Urinary bladder (tissue), 4 donors: ENCODE measurements at places on chromosomes 3 and 15. TPM values are rescaled to one million over a fixed set of nuclear protein-coding genes. Genes with fewer than 3 reads are reported as not detected.

Gene TMEM43
- polyA plus RNA-seq: 106 TPM

Gene LARP6
- polyA plus RNA-seq: 16.7 TPM

Gene HRG
- 0.46 TPM for polyA plus RNA-seq

Gene FAM107A
- 152 TPM for polyA plus RNA-seq

Gene STXBP5L
- polyA plus RNA-seq: 3.4 TPM

Gene HTR3E
- polyA plus RNA-seq: not detected

Gene ARHGEF26
- 21.3 TPM for polyA plus RNA-seq

DNA sequence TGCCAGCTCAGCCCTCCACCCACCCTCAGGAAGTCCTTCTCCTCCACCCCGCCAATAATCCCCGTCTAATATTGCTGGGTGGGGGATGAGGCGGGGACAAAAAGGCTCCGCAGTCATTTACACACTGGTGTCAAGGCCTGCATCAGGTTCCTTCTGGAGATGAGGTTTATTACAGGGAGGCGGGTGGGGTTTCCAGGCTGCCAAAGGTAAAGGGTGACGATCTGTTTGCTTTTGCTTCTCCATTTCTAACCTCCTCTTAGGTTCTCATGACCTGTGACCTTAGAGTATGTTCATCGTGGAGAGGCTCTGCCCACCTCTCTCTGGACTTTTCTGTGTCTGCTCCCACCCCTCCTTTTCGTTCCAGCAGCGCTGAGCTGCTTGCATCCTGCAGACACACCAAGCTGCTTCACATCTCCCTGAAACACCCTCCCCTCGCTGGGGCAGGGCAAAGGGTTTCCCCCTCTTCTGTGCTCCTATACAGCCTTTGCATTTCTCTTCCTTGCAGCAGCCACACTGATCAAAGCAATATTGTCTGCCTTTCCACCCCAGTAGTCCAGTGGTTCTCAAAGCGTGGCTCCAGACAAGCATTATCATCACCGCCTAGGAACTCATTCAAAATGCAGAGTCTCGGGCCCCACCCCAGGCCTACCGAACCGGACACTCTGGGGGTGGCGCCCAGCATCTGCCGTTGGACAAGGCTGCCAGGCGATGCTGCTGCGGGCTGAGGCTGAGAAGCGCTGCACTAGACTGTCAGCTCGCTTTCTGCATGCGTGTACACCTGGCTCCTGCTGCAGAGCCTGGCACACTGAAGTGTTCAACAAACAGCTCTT, 26.6 kb downstream of the CA12 start:
- DNase-seq: no peak

GRCh38 chr3:53027254-53027844, 18.5 kb downstream of the SFMBT1 start:
- no peak for DNase-seq

GRCh38 chr3:7461202-7461825, 600.4 kb downstream of the GRM7 start:
- DNase-seq: no peak

DNA sequence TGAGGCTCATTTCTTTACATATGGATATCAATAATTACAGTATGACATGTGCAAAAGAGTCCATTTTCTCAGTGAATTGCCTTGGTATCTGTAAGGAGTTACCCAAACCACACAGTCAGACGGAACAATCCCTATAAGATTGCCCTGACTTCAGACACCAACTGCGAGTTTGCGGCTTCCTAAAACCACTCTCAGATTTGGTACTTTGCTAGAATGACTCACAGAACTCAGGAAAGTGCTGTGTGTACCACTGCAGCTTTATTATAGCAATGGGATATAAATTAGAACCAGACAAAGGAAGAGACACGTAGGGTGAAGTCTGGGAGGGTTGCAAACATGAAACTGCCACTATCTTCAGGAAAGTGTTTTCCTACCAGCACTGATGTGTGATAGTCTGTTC, 45.8 kb upstream of the ATP13A3 start:
- DNase-seq: no peak

- no peak for DNase-seq
Observed at GRCh38 chr3:143716731-143717130, 131.5 kb downstream of the SLC9A9 start.

- DNase-seq: no peak
Observed at GRCh38 chr3:108552267-108553159, 36.7 kb downstream of the CIP2A start.

DNA sequence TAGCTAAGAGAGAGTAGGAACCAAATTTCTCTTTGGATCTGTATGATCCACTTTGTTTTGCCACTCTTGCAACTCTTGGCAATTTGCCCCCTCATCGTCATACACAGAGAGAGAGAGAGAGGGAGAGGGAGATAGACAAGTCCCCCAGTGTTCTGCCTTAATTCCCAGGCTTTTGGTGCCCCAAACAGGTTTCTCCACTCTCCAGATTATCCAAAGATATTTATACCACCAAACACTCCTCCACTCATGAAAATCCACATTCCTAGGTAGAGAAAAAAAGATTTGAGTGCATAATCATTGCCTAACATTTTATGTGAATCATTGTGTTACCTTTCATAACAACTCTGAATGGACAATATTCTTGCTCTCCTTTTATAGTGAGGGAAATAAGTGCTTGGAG, 15.3 kb downstream of the ACP3 start:
- no peak for DNase-seq

GRCh38 chr3:13171704-13172643, 98.7 kb upstream of the IQSEC1 start:
- DNase-seq: no peak

GRCh38 chr3:148379763-148380382, 317.8 kb upstream of the AGTR1 start:
- no peak for DNase-seq

DNA sequence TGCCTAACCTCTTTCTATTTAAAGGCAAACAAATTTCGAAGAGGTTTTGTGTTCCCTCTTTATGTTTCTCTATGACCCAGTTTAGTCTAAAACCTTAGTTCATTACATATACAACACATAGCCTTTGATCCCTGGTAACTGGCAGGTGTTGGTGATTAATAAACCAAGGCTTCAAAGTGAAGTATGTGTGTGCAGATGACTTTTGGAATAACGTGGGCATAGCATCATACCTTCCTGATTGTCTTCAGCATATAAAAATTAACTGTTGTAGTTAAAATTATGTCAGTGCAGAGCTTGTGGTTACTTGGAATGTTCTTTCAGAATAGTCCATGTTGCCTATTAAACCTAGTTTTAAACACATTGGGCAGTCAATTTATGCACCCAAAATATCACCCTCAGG, 608.3 kb downstream of the ROBO2 start:
- DNase-seq: no peak

DNA sequence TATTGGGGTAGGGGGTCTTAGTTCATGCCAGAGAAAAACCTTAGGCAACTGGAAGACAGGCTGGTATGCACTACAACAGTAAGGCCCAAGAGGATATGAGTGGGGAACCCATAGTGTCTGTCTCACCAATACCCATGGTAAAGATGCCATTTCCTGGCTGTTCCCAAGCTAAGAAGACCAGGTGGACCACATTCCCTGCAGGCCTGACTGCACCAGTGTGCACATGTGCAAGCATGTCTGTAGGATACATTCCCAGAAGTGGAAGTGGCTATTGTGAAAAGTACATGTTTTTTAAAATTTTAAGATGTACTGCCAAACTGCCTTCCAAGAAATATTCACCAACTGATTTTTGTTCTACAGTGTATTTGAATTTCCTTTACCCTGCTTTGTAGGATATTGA, 207.3 kb upstream of the CTNNB1 start:
- no peak for DNase-seq

GRCh38 chr15:45338417-45338816, 39.9 kb downstream of the GATM start:
- DNase-seq: no peak

GRCh38 chr15:28915041-28915810, 29.5 kb downstream of the APBA2 start:
- DNase-seq: no peak

GRCh38 chr3:156705761-156706616, 31.6 kb downstream of the TIPARP start:
- DNase-seq: no peak

- DNase-seq: no peak
Observed at GRCh38 chr3:136772709-136773108, 20.5 kb upstream of the STAG1 start.

DNA sequence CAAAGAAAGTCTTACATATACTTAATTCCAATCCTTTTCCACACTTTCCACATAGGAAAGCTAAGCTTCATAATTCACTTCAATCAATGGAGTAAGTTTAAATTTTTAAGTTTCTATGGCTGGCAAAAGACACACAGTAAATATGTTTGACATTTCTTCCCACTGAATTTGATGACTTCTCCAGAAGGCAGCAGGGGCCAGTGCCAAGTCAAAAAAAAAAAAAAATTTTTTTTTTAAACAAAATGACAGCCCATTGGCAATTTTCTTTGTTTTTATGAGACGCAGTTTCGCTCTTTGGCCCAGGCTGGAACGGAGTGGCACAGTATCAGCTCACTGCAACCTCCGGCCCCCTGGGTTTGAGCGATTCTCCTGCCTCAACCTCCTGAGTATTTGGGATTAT, 28.7 kb downstream of the ATP13A3 start:
- DNase-seq: no peak

DNA sequence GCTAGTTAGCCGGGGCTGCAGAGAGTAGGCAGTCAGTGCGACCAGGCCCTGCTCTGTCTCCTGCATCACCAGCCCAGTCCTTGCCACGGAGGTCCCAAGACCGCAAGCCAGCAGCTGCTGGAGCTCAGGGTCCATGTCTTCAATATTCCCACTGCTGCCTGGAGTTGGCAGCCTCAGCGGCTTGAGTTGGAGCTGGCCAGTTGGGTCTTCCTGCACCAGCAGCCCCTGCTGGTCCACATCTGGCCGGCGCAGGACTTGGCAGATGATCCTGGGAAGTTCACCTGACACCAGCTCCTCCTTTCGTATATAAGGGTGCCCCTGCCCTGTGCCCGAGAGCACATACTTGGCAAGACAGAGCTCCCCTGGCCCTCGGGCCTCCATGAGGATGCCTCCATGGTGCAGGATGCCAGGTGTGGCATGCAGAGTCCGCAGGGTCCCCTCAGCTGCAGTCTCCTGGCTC, 5.7 kb downstream of the XIRP1 start:
- DNase-seq: no peak

DNA sequence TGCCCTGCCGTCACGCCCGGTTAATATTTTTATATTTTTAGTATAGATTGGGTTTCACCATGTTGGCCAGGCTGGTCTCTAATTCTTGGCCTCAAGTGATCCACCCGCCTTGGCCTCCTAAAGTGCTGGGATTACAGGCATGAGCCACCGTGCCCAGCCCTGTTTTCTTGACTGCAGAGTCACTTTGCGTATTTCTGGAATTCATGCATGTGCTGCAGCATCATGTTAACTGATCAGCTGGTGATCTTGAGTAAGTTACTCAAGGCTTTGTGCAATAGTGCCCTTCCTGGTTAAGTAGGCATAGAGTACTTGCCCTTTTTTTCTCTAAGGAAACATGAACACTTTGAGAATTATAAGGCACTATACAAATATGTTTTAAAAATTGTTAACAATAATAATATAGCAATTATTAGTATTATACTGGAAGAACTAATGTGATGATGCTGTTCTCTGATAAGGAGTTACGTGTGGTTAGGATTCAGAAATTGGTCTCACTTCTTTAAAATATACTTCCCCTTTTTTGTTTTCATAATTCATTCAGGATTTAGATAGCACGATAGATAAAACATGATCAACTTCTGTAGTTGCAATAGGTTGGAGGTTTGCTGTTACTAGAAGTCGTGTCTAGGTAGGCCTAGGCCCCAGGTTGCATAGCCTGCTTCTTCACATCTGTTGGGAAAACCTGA, 33.6 kb downstream of the GPR171 start:
- DNase-seq: no peak

GRCh38 chr3:48662145-48662752, 437 bp downstream of the CELSR3 start:
- DNase-seq: no peak

DNA sequence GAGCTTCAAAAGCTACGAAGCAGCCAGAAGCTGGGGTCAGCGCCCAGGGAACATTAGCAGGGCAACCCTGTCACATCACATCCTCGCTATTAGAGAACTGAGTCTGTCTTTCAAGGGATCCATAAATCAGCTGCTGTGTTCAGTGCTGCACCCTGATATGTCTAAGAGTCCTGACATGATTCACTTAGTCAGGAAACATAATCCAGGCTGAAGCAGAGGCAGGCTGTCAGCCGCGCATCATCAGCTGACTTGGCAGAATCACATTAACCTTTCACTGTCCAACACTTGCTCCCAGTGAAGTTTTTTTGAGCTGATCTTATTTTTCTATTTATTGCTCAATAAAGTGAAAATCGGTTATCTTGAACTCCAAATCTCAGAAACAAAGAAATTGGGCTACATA, 23.5 kb downstream of the MYH15 start:
- no peak for DNase-seq

- no peak for DNase-seq
Observed at GRCh38 chr3:47635536-47635935, 56.9 kb upstream of the CSPG5 start.

- DNase-seq: no peak
Observed at GRCh38 chr3:127451321-127451720, 139.2 kb downstream of the TPRA1 start.

- DNase-seq: no peak
Observed at GRCh38 chr3:129123314-129124060, 1.9 kb upstream of the RAB43 start.

DNA sequence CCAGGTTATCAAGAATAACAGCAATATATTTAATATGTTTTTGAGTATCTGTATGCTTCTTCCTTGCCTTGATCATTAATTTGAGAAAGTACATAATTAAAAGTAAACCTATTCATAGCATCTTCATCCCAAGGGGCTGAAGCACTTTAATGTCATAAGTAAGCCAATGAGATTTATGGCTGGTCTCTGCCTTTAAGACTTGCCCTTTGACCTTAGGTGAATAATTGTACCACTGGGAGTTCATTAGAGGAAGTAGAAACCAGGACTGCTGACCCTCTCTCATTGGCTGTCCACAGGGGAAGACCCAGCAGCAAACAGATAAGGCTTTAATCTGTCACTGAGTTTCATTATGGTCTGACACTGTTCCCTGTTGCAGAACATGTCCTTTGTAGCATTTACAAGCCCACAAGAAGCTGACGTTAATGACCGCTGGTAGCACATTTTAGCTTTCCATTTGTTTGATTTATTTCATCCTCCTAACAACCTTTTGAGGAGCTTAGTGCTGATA, 16.3 kb upstream of the ERC2 start:
- DNase-seq: no peak

GRCh38 chr3:18747383-18747782, 322.2 kb upstream of the SATB1 start:
- no peak for DNase-seq

GRCh38 chr3:157865352-157866000, 240.7 kb downstream of the SHOX2 start:
- no peak for DNase-seq

DNA sequence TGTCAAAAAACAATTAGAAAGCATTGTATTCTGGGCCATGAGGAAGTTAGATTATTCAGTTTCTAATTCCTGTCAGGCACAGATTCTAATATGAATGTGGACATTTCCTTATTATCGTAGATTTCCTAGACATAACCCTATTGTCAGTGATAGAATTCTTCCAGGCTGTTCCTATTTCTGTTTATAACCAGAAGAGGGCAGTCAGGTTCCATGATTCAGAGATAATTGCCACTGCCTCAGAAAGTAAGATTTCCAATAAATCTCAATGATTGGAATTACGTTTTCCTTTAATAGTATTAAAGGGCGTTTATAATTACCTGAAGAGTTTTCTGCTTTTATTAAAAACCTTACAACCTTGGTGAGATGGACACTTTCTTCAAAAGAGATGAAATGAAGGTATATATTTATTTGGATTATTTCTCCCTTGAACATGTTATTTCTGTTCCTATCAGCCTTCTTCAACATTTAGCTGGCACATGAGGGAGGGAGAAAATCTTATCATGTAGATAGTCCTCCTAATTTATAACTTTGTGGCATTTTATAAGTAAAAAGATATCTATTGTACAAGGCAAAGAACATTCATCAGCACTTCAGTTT, 439.2 kb downstream of the MCTP2 start:
- DNase-seq: peak; percentile 28
